ENCODE measurements at places on chromosomes 1 and 21.
A peak's percentile ranks its signal among the peaks of the same experiment; 100 is the strongest.

DNA sequence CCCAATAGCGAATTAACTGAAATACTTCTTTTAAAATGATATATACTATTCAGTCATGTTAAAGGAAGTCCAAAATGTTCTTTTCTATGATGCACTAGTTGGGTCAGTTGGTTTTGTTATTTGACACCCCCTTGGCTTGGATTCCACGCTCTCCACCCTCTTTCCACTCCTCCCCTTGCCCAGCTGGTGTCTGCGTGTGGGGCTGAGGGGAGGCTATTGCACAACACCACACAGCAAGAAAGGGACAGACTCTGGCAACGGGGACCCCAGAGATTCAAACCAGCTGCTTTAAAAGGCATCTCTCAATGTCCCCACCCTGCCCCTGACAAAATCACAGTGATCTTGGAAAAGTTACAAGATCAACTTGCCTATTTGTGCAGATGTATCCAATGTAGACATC is 394.3 kb downstream of the TGFB2 start:
- no peak for DNase-seq

GRCh38 chr1:160005070-160005469 is 26.7 kb downstream of the PIGM start:
- no peak for DNase-seq

DNA sequence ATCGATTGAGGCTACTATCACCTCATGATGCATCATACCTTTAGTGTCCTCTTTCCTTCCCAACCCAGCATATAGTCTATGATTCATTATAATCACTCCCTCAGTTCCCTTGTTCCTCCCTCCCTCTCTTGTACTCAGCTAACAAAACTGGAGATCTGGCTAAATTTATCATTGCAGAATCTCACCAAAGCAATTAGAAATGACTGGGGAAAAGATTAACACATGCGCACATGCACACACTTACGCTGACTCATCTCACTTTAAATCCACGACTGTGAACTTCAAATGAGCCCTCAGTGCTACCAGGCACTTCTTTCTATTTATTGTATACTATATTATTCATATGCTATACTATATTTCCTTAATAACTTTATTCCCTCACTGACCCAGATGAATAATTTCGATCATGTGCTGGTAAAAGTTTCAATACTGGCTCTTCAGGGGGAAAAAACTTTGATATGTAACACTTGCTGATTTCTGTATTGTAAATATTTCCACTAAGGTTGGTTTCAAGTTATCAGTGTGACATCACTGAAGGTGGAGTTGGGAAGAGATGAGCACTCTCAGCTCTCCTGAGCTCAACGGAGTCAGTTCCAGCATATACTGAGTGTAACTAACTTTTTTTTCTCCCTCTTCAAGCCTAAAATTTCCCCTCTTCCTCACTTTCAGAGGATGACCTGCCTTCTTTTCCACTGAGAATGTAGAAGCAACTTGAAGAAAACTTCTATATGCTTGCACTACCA is 613.7 kb upstream of the B3GALT2 start:
- no peak for DNase-seq

GRCh38 chr1:10497109-10497508 is 22.4 kb downstream of the PEX14 start:
- DNase-seq = no peak

DNA sequence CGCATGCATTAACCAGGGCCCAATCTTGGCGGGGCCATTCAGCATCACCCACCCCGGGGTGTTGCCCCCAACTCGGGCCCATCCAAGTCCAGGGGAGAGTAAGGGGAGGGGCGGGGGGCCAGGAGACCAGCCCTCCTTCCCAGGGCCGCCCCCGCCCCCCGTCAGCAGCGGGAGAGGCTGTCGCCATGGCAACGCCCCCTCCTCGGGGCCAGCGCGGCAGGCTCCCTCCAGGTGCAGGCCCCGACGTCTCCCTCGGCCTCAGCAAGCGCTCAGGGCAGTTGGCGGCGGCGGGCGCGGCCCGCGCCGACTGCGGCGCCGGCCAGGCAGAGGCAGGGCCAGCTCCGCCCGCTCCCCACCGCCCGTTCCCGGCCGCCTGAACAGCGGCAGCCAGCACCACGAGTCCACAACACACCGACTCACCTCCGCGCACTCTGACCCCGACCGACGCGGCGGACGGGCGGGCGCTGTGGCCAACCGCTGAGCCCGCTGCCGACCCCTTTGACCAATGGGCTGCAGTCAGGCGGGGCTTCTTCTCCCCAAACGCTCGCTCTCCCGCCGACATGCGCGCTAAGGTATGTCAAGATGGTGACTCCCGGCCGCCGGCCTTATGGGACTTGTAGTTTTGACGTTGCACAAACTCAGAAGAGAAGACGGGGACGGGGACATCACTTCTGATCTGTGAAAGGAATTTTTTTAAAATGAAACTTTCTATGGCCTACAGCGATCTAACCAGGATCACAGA is at the start of gene ERI3:
TSS of gene ERI3 (minus strand) at position 418 of the 742 bp plus-strand sequence. CDS start at position 187, 231 bp downstream.
- DNase-seq = peak; percentile 94

DNA sequence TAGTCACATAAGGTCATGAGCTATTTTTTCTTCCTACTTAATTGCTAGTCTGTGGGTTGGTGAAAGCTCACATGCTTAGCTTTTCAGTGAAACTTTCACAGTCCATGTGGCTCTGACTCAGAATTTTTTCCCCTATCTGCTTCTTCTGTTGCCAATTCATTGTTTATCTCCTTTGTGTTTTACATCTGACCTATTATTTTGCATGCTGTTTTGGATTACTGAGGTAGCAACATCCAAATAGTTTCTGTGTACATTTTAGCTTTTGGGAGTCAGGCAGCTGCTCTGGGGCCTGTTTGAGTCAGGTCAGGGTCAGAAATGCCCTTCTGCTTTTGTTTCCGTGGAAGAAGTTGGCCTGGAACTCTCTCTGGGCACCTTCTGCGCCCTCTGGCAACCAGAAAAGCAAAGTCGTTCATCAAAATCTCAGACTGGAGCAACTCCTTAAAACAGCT is 40.0 kb downstream of the ROR1 start:
- DNase-seq = no peak

GRCh38 chr1:100721526-100722207 is 2.1 kb downstream of the VCAM1 start:
- DNase-seq = no peak

DNA sequence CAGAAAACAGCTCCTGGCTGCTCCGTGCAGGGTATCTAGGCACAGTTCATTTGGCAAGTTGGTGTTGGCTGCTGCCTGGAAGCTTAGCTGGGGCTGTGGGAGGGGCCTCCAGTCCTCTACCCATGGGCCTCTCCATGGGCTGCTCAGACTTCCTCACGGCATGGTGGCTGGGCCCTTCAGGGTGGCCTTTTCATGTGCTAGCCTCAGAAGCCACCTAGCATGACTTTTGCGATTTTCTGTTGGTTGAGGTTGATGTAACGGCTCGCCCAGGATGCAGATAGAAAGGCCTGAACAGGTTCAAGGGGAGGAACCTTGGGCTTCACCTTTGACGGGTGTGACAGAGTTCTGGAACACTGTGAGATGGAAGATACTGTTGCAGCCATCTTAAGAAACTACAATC is 25.8 kb upstream of the LHX4 start:
- no peak for DNase-seq

DNA sequence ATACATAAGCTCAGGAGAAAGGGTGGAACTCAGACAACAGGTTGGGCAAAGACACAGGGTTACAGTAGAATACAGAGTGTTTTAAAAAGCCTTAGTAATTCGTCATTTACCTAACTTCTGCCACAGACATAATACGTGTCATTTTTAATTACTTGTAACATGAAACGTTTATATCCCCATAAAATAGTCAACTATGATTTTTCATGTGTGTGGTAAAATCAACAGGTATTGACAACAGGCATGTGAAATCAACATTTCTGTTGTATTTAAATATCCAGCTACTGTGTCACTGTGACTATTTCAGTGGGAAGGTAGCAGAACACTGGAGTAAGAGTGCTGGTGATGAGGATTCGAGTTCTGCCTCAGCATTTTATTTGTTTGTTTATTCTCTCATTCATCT is 5.7 kb downstream of the FAM163A start:
- no peak for DNase-seq

DNA sequence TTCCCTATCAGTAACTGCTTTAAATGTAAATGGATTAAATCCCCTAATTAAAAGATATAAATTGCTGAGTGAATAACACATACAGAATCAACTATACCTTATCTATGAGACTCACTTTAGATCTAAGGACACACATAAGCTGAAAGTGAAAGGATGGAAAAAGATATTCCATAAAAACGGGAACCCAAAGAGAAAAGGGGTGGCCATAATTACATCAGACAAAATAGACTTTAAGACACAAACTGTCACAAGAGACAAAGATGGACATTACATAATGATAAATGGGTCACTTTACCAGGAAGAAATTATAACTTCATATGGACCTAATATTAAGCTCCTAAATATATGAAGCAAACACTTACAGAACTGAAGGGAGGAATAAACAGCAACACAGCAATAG is 59.2 kb downstream of the SLC25A24 start:
- no peak for DNase-seq

GRCh38 chr1:246769306-246769705 is 45.1 kb downstream of the SCCPDH start:
- no peak for DNase-seq

- DNase-seq = no peak
These were observed 32.5 kb upstream of the SLC44A5 start for GRCh38 chr1:75643460-75643859.

GRCh38 chr21:29870814-29871213 is 69.0 kb downstream of the GRIK1 start:
- no peak for DNase-seq

DNA sequence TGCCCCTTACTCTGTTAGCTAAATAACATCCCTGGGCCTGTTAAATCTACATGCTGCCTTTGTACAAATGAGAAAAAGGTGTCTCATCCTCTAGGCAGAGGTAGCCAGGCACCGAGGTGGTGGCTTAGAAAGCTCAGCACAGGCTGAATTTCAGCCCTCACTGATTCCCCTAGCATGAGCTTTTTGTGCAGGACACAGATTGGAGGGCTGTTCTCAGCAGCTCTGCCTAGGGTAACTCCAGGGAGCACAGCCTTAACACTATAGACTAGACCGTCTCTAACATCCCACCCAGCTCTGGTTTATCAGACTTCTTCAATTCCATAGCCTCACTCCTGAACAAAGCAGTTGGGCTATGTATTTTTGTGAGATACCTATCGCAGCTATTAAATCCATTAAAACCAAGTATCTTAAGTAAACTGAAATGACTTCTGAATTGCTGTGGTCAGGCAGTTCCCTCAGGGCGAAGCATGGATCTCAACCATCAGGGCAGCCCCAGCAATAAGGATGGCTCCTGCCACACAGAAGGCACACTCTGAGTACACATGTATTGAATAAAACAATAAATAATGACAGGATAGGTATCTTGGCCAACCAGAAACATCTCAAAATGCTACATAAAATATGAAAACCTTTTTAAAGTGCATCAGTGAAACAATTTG is 14.8 kb downstream of the S100A6 start:
- no peak for DNase-seq

- no peak for DNase-seq
These were observed 214.0 kb downstream of the ZC3H11B start for GRCh38 chr1:219398815-219399396.

DNA sequence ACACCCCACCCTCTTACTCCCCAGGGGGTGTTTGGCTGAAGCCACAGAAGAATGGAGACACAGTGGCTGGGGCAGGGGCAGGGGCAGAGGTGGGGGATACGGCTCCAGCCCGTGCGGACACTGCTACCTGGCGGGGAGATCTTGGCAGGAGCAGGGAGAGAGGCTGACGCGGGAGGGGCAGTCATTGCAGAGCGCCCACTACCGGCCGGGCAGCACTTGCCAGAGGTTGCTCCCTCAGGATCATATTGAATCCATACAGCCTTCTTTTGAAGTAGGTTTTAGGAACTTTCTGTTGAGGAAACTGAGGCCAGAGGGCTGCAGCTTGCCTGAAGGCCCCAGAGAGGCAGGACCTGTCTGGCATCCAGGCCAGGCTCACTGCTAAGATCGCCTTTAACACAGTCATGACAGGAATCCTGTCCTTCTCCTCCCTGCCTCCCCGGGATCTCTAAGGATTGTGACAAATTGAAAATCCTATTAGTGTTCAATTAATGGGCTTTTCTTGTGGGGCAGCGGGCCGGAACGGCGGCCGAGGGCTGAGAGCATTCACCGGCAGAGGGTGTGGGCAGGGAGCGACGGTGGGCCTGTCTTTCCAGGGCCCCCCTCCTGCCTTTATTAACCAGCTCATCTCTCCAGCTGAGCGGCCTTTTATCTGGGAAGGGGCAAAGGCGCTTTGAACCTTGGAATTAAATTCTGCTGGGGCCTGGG is 65.5 kb upstream of the WNT4 start:
- no peak for DNase-seq

DNA sequence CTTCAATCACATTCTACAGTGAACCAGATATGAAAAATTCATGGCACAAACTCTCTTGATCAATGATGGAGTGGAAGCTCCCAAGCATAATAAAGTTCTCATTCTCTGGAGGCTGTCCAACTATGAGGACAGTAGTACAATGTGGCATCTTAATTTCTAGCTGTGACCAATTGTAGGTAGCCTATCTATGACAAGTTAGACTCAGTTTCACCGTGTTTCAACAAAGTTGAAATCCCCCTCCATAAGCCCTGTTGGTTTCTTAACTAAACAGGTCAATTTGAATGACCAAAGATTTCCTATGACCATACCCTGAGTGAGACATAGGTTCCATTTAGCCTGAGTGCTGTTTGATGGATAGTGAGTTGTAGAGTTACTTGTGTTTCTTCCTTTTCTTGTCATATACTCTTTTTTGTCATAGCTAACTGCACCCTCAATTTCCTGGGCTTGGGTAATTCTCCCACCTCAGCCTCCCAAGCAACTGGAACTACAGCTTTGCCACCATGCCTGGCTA is 11.8 kb downstream of the PATJ start:
- no peak for DNase-seq

DNA sequence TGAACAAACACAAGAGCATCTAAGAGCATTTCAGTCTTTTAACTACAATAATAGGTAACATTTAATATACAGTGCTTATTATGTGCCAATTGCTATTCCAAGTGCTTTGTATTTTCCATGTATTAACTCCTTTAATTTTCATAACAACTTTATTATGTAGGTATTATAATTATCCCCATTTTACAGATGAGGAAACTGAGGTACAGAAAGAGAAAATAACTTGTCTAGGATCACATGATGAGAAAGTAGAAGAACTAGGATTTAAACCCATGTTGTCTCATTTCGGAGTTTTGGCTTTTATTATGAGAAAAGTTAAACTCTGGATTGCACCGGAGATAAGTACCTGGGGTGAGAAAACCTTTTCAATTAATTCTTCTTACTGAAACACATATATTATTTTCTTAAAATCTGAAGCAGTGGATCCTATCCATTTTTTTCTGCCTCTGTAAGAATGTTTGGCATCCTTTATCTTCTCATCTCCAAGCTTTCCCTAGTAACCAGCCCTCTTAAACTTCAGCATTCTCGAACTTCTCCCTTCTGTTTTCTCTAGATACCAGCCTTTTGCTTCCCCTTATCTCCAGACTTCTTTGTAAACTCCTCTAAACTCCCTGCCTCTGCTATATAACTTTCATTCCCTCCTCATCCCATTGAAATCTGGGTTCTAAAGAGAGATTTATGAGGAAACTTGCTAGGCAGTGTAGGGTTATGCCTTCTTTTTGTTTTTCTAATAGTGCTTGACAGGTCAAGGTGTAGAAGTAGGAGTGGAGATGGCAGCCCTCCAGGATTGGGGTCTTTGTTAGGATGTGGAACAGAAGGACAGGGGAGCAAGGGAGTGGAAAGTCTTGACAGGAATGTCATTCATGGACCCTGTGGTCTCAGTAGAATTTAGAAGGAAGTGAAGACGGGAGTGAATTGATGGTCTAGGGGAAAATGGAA is 28.3 kb downstream of the POU2F1 start:
- no peak for DNase-seq

GRCh38 chr1:11407301-11407994 is 71.5 kb upstream of the DISP3 start:
- peak; percentile 43 for DNase-seq

- DNase-seq = no peak
These were observed 4.7 kb downstream of the RPS6KC1 start for GRCh38 chr1:213055767-213056166.

All from activated naive CD8-positive, alpha-beta T cell treated with anti-CD3 and anti-CD28 coated beads, Interleukin-2, amount 50 U/mL, for 24 hours (primary cell).